Ureter (tissue), 1 donor: ENCODE measurements at places on chromosomes 1 and 21.

DNA sequence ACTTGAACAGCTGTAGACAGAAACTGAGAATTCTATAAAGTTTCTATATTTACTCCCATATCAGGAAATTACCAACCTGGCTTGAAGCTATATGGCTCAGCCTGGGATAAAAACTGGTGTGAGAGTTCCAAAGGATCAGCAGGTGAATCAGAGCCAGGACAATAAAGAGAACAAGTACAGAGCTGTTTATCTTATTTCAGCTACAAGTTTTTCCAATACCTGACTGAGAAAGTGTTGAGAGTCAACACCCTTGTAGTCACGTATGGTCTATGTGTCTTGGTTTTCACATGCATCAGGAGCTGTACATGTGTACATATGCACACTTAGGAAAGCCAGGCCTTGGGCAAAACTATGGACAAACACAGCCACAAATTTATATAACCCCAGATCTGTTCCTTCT lies 40.7 kb upstream of the CXADR start:
- DNase-seq: no peak

- DNase-seq: no peak
Observed at GRCh38 chr1:41631971-41632370, 147.5 kb upstream of the EDN2 start.

DNA sequence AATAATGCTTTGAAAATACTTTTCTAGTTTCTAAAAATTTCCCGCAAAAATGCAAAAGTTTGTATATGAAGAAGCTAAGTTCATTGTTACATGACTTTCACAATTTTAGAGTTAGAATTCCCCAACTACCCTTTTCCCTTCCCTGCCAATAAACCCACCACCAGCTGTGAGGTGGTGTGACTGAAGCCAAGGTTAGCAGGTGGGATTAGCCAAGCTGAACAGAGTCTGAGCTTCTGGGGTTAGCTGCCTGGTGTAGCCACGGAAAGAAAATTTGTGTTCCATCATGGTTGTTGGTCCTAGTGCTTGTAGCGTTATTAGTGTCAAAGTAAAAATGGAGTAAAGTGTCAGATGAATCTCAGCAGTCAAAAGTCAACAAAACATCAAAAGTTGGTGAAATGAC lies 110.9 kb downstream of the ASTN1 start:
- no peak for DNase-seq

GRCh38 chr1:181134543-181135436 lies 46.3 kb downstream of the IER5 start:
- DNase-seq: peak; percentile 84

DNA sequence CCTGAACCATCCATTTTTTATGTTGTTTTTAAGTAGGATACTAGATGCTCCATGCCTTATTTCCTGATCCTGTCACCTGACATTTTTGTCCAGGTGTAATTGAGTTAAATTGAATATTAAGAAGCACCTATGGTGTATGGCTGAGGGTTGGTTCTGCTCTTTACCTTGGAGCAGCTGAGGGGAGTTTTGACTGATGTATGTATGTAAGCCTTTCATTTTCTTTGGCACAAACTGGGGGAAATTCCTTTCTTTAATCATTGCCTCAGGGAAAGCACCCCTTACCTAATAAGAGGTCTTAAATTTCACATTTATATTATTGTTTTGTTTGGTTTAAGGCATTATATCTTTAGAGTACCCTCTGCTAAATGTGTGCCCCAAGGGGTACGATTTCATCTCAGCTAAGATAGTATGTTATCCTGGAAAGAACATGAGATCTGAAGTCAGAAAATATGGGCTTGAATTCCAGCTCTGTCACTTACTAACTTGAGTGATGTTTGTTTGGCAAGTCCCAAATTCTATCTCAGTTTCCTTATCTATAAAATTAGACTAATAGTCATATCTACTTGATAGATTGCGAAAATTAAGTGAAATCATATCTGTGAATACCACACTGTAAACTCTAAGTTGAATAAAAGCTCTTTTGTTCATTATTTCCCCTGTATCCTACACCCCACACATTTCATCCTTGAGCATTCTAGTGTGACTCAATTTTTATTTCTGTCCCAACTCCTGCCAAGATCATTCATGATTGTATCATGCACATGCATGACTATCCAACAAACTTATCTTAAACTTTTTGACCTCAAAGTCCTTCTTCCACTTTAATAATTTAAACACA lies 57.7 kb upstream of the NUF2 start:
- DNase-seq: no peak

GRCh38 chr21:32876426-32876825 lies 104.9 kb upstream of the PAXBP1 start:
- DNase-seq: no peak

DNA sequence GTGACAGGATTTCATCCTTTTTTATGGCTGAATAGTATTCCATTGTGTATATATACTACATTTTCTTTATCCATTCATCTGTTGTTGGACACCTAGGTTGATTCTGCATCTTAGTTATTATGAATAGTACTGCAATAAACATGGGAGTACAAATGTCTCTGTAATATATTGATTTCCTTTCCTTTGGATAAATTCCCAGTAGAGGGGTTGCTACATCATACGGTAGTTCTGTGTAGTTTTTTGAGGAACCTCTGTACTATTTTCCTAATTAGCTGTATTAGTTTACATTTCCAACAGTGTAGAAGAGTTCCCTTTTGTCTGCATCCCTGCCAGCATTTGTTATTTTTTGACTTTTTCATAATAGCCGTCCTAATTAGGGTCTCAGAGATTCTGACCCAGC lies 201.3 kb downstream of the GIPC2 start:
- DNase-seq: no peak

DNA sequence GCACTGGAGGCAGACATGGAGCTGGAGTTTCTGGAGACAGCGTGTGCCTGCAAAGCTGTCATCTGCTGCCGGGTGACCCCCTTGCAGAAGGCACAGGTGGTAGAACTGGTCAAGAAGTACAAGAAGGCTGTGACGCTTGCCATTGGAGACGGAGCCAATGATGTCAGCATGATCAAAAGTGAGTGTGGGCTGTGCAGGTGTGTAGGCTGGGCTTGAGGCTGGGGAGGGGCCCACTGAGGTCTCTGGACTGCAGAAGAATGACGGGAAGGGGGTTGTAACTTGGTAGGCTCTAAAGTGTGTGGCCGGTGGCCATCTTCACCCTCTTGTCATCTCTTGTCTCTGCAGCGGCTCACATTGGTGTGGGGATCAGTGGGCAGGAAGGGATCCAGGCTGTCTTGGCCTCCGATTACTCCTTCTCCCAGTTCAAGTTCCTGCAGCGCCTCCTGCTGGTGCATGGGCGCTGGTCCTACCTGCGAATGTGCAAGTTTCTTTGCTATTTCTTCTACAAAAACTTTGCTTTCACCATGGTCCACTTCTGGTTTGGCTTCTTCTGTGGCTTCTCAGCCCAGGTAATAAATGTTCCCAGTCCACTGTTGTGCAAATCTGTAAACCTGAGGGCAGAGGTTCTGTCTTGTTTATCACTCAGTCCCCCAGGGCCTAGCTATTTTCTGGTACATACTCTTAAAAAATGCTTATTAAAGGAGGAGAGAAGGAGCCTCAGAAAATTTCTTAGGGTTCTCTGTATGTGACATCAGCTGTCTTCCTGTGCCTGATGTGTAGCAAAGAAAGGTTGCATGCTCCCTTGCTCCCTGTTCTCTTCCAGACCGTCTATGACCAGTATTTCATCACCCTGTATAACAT lies 19.9 kb downstream of the ATP8B2 start:
- no peak for DNase-seq

DNA sequence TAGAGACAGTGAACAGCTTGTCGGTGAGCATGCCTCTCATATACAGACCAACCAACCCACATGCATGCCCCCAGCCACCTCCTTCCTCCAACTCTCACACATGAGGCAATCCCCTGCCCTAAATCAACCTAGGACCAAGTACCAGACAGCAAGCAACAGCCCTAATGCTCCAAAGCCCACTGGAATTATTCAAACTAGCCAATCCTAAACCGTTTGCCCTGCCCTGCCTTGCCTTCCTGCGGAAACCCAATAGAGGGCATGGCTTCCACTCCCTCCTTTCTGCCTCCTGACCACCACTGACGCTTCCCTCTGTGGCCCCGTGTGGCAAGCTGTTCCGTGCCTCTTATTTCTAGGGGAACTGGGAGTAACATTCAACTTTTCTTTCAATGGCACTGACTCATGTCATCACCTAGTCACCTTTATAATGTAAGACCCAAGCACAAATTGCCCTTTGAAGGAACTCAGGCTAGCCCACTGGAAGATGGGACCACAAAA lies 129.3 kb upstream of the GJB5 start:
- no peak for DNase-seq

DNA sequence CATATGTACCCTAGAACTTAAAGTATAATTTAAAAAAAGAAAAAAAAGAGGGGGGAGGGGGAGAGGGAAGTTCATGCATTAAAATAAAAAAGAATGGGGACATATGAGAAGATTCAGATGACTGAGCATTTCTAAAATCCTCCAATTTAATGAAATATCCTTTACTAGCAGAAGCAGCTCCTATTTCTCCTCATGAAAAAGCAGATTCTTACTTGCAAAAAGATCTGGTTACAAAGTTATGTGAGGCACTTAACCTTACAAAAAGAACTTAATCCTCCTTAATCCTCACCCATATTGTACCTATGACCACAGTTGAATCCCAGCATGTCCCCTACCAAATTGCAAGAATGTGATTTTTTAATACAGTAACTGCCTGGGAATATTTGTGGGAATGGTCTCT lies 298.5 kb downstream of the SRGAP2C start:
- DNase-seq: no peak

GRCh38 chr1:209758400-209758799 lies 2.5 kb downstream of the TRAF3IP3 start:
- no peak for DNase-seq

GRCh38 chr1:223176437-223176836 lies 33.4 kb upstream of the TLR5 start:
- no peak for DNase-seq

DNA sequence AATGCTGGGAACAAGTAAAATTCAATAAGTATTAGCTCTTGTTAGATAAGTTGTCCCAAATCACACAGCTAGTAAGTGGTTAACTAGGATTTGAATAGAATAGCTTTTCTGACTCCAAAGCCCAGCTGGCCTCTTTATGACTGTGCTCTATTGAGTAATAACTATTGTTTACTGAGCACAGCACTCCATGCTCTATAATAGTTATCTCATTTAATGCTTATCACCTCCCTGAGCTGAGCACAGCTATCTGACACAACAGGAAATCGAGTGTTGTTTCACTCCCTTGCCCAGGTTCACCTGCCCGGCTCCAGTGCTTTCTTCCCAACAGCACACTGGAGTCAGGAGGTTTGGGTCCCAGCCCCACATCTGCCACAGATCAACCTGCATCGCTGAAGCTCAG lies 38.8 kb upstream of the STMN1 start:
- no peak for DNase-seq

GRCh38 chr1:66446261-66447001 lies 87.5 kb upstream of the SGIP1 start:
- DNase-seq: peak; percentile 48
